ENCODE measurements at places on chromosomes 3 and 15.

- no peak for DNase-seq
Measured at GRCh38 chr3:166837535-166837934, 542.6 kb downstream of the ZBBX start.

DNA sequence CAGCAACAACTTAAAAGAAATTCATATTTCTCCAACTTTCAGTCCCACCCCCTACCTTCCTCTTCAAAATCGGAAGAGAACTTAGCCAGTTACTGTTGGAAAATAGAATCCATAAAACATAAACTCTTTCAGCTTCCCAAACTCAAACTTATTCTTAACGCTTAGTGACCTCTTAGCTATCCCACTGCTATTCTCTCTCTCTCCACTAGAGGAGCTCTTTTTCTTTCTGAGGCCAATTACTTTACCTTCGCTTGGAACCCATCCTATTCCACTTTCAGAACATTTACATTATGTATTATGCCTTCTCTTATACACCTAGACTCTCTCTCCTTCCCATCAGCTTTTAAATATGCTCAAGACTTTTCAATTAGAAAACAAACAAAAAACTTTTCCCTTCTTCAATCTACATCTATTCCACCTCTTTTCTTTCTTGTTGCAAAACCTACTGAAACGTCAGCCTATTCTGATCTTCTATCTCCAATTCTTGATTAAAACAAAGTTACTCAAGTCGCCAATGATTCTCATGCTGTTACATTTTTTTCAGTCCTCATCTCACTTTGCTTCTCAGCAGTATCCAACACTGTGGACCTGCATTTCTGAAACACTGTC is 13.4 kb upstream of the GHSR start:
- peak; percentile 48 for DNase-seq

DNA sequence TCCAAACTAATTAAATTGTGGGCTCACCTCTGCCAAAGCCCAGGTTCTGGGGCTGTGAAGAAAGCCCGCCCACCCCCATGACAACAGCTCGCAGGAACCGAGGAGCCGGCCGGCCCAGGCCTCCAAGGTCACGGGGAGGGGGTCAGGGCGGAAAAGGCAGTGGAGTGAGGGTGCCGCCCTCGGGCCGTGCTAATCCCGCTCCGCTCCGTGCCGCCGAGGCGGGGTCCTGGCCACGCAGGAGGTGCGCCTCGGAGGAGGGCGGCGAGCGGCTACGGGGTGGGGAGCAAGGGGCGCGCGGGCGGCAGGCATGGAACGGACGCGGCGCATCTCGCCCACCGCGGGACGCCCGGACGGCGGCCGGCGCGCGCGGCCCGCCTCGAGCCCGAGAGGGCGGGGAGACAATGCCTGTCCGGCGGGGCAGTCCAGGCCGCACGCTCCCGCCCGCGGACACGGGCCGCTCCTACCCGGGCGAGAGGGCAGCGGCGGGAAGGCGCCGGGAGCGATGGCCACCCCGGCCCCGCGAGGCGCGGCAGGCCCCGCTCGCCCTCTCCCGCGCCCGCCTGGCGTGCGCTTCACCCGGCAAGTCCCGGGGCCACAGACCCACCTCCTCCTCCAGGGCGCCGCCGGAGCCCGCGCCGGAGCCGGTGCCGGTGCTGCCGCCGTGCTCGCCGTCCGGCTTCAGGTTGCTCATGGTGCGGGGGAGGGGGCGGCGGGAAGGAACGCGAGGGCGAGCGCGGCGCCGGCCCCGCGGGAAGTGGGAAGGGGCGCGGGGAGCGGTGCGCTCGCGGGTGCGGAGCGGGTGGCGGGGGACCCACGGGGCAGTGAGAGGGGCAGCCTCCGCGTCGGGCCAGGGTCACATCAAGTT is 528 bp downstream of the RBPMS2 start:
- no peak for DNase-seq

GRCh38 chr3:632571-633170 is 436.1 kb downstream of the CHL1 start:
- peak; percentile 35 for DNase-seq

- no peak for DNase-seq
Measured at GRCh38 chr3:105802118-105802706, 66.6 kb downstream of the CBLB start.

DNA sequence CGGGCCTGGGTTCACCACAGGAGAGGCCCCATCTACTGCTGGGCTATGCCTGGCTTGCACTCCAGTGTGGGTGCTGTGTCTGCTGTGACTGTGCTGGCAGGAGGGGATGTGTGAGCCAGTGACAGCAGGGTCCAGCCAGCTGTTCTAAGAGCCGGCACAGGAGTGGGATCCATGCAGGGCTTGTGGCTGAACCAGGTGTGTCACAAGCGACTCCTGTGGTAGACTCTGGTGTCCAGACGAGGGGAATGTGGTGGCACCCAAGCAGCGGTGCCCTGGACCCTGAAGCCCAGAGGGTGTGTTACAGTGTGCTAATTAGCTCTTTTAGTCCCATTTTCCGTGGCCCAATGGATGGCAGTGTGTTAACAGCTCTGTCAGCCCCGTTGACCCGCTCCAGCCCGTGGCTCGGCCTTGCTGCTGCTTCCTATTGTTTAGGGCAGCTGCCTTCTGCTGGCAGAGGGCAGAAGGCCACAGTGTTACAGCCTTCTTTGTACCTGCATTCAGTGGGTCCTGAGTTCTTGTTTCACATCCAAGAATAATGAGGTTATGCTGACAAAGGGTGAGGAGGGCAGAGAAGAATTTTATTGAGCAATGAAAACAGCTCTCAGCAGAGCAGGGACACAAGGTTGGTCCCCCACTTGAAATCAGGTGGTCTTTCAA is 78.5 kb upstream of the RNU6-1 start:
- no peak for DNase-seq

- DNase-seq, result no peak
Measured at GRCh38 chr3:64086479-64087252, 63.4 kb upstream of the PSMD6 start.

GRCh38 chr3:59481776-59482400 is 432.1 kb upstream of the CFAP20DC start:
- DNase-seq, result no peak

GRCh38 chr3:31357451-31357850 is 175.3 kb upstream of the STT3B start:
- DNase-seq, result no peak

DNA sequence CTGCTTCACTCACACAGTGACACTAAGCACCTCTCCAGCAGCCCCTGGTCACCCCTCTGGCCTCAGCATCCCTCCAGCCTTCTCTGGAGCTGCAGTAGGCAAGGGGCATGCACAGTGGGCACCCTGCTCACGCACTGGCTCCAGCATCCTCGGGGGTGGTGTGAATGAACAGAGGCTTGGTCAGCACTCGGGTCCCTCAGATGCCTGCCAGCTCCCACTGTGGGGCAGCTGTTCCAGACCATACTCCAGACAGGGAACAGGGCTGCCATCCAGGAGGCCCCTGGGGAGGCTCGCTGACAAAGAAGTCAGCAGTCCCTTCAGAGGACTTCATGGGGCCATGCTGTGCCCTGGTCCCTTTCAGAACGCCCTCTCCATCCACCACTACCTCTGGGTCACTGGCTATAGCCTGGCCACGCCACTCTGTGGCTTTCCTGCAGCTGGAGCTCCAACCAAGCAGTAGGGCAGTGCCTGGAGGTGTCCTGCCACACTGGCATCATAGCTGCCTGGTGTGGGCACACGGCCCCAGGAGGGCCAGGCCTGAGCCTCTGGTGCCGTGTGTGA is 26.3 kb downstream of the ALS2CL start:
- DNase-seq, result no peak

DNA sequence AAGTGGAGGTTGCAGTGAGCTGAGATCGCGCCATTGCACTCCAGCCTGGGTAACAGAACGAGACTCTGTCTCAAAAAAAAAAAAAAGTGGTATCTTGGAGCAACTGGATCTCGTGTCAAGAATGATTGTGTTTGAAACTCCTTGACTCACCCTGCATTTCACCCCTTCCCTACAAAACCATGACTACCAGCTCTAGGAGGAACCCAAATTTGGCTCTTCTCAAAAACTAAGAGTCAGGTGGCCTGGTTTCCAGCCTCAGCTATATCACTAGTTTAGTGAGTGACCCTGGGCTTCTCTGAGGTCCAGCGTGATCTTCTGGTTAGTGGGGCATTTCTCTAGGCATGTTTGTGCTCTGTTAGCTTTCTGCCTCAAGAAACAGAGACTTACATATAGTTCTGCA is 222.1 kb downstream of the FAM43A start:
- DNase-seq, result no peak

GRCh38 chr15:48803877-48804276 is 7.0 kb downstream of the CEP152 start:
- no peak for DNase-seq

DNA sequence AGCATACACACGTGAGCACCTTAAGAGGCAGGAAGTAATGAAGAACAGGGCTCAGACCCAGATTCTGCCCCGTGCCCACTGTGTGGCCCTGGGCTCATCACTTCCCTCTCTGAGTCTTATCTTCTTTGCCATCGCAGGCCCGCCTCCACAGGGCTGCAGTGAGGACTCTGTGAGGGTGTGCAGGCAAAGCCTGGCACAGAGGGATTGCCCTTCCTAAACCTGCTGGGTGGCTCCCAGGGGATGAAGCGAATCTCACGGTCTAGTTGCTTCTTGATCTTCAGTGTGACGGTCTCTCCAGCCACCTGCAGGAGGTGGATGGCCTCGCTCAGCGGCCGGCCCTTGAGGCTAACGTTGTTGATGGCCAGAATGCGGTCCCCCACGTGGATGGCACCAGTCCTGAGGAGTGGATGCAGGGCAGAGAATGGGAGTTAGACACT is 32.8 kb downstream of the GRIP2 start:
- DNase-seq, result no peak

- no peak for DNase-seq
Measured at GRCh38 chr3:148629006-148629405, 68.7 kb upstream of the AGTR1 start.

DNA sequence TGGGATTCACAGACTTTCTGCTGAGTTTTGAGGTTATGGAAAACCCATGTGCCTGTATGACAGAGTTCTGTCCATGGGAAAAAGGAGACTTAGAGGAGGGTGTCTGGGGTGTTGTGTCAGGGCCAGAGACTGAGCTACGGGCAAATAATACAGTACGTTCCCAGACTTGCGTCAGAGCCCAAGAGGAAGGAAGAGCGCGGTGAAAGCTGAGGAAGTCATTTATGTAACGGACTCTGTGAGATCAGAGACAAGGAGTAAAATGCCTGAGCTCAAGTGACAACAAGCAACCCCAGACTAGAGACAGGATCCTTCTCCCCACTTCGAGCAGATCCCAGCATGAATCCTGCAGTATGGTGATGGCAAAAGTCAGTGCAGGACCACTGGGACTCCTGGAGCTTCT is 368.6 kb upstream of the MCTP2 start:
- no peak for DNase-seq

DNA sequence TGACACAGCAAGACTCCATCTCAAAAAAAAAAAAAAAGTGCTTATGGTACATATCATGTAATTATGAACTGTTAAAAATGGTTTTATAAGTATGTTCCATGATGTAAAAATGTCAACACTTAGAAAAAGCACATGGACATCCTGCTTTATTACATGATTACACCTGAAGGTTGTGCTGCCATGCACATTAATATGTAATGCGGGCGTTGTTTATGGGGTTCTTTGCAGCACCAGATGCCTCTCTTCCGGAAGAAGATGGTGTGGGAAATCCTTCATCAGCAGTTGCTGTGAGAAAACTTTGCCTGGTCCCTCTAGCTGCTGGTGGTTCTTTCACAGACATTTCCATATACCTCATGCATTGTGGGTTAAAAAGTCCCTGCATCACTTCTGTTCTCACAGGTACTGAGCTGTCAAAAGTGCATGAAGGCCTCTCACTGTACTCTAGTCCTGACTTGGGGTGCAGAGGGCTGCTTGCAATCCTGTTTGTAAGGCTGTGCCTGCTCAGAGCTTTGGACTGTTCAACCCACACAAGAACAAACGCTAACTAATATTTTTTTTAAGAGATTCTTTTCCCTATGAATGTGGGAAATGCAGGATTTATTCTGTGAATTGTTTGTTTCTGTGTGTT is 43.6 kb downstream of the SENP2 start:
- no peak for DNase-seq

GRCh38 chr3:27521179-27521871 is 37.1 kb upstream of the SLC4A7 start:
- DNase-seq, result peak; percentile 86

DNA sequence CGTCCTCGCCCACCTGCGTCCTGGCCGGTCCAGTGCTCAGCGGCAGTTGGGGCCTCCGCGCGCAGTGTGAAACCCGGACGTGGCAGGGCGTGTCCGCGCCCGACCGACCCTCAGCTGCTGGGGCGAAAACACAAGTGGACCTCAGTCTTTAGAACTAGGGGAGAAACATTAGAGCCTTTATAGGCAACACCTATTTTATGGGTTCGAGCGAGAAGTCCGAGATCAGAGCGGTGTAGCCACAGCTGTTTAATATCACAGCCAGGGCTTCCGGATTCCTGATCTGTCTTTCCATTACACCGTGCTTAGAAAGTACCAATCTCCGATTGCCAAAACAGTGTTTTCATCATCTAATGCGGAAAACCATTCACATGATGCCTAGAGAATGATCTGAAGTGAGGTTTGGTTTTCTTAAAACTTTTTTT is 506 bp downstream of the RAD51 start:
- no peak for DNase-seq

GRCh38 chr15:92118162-92118935 is 264.8 kb downstream of the SLCO3A1 start:
- DNase-seq, result no peak

DNA sequence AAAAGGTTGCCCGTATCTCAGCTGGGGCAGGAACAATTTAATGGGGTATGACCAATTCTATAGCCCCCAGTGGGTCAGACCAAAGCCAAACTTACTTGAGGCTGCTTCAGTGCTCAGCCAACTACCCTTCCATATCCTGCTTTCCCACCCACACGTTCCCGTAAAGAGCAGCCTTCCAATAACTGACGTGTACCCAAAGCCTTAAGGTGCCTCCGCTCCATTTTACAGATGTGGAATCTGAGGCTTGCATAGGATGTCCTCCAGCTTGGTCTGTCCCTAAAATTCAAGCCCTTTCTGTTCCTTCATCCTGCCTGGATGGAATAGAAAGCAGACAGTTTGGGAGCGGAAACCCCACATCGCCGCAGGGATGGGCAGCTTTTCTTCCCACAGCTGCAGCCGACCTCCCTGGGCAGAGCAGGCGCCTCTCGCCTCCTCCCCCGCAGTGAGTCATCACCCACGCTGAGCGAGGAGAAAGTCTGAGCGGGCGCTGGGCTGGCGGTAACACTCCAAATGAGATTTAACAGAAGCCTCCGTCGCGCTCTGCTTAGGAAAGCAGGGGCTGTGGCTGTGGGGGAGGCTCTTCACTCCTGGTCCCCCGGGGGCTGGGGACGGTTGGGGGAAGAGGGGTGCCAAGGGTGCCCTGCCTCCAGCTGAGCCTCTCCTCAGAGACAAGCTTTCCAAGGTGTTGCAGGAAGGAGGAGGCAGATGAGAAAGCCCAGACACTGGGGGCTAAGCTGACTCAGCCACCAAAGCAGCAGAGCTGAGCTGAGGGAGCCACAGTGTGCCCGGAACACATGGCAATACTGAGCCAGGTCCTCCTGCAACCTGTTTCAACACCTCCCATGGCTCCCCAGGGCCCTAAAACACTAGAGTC is 57.8 kb upstream of the HRH1 start:
- DNase-seq, result no peak

All from Panc1 (cell line).